Activated CD4-positive, alpha-beta memory T cell treated with anti-CD3 and anti-CD28 coated beads, Interleukin-2, amount 10 ng/mL, durations not matched to agents 7 days and 5 days (primary cell): ENCODE measurements at places on chromosomes 11 and 22. TPM values are rescaled to one million over a fixed set of nuclear protein-coding genes. Genes with fewer than 3 reads are reported as not detected.

Gene SCUBE1
- 0.20 TPM for total RNA-seq

Gene WNT7B
- not detected for total RNA-seq

Gene TBX1
- not detected for total RNA-seq

Gene TMEM45B
- total RNA-seq = 3.3 TPM

Gene OR2AG1
- total RNA-seq = not detected

Gene CUL5
- 27.1 TPM for total RNA-seq

Gene ADM
- 14.8 TPM for total RNA-seq

Gene TESMIN
- total RNA-seq = 13.8 TPM

Gene PANX3
- not detected for total RNA-seq

Gene KCTD14
- total RNA-seq = 0.15 TPM

DNA sequence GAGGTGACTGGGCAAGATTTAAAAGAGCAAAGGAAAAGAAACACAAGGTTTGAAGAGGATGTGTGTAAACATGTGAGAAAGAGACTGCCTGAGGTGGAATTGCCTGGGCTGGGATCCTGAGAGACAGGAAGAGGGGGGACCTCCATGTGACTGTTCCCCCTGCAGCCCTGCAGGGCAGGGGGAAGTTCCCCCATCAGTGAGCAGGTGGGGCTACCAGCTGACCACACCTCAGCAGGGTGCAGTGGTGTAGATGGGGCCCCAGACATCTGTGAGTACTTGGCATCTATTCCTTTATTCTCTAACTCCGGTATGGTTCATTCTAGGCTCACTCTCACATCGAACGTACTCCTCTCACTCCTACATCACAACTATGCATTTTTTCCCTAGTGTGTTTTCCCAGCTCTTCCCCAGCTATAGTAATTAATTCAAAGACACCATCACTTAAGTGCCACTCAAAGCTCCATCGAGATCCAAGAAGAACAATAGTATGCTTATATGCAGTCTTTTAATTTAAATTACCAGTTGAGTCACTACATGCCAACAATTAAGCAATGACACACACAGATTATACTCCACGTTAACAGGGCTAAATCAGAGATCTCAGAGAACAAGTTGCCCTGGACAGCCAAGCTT lies 42.7 kb downstream of the LGR4 start:
- DNase-seq = no peak

DNA sequence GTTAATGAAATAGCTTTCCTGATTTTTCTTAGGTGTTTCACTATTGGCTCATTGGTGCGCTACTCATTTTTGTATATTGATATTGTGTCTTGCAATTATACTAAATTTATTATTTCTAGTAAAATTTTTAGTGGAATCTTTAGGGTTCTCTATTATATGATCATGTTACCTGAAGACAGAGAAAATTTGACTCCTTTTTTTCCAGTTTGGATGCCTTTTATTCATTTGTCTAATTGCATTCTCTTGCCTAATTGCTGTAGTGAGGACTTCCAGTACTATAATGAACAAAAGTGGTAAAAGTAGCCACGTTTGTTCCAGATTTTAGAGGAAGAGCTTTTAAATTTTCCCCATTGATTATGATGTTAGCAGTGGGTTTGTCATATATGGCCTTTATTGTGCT lies 114.0 kb upstream of the SERPIND1 start:
- no peak for DNase-seq

GRCh38 chr11:122756417-122756816 lies 81.9 kb upstream of the CRTAM start:
- DNase-seq = peak; percentile 72

- no peak for DNase-seq
Measured at GRCh38 chr11:47918882-47919495, 61.4 kb upstream of the PTPRJ start.

GRCh38 chr11:1757861-1758610 lies 5.7 kb downstream of the CTSD start:
- DNase-seq = peak; percentile 79

DNA sequence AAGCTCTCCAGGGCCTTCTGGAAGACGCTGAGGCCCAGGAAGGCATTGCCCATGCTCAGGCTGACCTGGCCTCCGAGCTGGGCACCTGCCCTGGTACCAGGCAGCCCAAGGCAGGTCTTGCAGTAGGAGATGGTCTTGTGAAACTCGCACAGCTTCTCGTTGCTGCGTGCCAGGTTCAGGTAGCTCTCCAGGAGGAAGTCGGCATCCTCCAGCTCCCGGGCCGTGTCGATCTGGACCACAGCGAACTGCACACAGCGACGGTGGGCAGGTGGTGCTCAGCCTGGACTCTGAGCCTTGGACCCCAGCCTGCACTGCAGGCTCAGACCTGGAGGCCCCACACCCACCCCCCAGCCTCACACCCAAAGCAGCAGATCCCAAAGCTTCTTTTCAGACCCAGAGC lies 1.0 kb downstream of the RAPSN start:
- DNase-seq = no peak

DNA sequence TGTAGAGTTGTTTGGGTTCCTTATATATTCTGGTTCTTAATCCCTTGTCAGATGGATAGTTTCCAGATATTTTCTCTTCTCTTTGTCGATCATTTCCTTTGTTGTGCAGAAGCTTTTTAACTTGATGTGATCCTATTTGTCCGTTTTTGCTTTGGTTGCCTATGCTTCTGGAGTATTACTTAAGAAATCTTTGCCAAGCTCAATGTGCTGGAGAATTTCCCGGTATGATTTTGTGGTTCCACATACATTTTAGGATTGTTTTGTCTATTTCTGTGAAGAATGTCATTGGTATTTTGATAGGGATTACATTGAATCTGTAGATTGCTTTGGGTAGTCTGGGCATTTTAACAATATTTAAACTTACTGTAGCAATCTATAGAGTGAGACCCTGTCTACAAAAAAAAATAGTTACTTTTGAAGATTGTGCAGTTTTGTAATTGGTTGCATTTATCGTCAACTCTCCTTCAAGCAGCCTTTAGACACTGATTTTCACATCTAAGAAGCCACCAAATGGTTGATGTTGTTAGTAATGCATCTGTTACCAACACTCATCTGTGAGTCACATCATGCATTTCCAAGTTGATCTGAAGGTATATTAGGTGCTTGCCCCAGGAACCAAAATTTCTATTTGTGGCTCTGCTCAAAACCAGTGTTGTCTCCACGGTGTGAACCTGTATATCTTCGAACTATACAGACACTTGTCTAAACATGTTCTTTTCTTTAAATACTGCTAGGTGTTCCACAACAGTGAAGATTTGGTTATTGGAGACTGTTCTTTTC lies 21.4 kb downstream of the XRCC6 start:
- DNase-seq = no peak

GRCh38 chr22:25966448-25966913 lies 202.8 kb upstream of the SEZ6L start:
- no peak for DNase-seq

DNA sequence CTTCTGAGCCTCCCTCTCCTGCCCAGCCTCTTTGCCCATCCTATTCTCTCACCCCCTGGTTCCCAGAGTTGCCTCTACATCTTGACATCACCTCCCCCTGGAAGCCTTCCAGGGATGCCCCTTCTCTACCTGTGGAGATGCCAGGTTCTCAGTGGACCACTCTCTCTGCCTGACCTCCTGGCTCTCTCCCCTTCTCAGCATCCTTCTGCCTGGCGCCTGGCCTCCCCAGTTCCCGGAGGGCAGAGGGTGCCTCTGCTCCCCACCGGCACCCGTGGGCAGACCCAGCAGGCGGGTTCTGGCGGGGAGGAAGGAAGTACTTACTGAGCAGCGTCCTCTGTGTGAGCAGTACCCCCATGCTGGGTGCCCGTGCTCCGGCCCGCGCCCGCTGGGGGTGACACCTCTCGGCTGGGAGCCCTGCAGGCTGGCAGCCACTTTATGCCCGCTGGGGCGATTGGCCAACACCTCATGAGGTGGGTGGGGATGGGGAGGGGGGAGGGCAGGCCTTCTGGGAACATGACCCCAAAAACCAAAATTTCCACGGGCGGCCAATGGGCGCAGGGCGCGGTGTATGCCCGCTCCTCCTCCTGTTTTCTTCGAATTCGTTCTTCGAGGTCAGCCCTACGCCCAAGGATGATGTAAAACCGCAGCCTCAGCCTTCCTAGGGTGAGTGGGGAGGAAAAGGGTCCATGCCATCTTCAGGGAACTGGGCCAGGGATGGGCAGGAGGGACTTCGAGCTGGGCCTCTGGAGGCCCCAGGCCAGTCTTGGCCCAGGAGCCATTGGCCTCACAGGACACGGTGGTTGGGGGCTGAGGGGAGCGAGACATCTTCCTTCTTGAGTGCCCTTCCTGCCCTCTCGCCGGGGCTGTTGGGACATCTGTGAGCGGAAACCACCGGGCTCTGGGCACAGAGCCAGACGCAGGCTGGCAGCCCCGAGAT lies at the start of gene OSM:
OSM (minus strand) TSS at position 407 of the 937 bp plus-strand sequence; CDS start at position 355, 52 bp downstream.
- peak; percentile 92 for DNase-seq

DNA sequence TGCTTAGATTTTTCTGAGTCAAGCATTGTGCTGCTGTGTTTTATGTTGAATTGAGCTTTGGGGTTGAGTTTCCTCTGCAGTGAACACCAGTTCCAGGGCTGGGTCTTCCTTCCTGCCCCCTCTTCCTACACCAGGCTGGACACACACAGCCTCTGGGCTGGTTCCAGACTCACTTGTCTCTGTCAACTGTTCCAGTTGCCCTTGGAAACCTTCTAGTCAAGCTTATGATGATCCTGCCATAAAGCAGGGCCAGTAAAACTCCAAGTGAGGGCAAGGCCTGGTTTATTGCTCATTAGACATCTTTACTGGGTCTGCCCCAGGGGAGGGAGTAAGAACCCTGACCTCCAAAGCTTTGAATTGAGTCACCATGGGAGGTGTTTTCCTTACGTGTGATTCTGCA lies 61.1 kb downstream of the KIAA1671 start:
- no peak for DNase-seq

GRCh38 chr11:96964661-96965060 lies 574.8 kb downstream of the JRKL start:
- DNase-seq = no peak

- no peak for DNase-seq
Measured at GRCh38 chr11:1989953-1990352, 7.7 kb downstream of the H19 start.

- no peak for DNase-seq
Measured at GRCh38 chr11:96214777-96215109, 128.3 kb downstream of the MAML2 start.

GRCh38 chr11:44942029-44942955 lies 8.4 kb downstream of the TP53I11 start:
- no peak for DNase-seq

- no peak for DNase-seq
Measured at GRCh38 chr11:10758957-10759356, 7.9 kb downstream of the CTR9 start.

- DNase-seq = no peak
Measured at GRCh38 chr11:78020246-78020645, 2.8 kb downstream of the KCTD14 start.

DNA sequence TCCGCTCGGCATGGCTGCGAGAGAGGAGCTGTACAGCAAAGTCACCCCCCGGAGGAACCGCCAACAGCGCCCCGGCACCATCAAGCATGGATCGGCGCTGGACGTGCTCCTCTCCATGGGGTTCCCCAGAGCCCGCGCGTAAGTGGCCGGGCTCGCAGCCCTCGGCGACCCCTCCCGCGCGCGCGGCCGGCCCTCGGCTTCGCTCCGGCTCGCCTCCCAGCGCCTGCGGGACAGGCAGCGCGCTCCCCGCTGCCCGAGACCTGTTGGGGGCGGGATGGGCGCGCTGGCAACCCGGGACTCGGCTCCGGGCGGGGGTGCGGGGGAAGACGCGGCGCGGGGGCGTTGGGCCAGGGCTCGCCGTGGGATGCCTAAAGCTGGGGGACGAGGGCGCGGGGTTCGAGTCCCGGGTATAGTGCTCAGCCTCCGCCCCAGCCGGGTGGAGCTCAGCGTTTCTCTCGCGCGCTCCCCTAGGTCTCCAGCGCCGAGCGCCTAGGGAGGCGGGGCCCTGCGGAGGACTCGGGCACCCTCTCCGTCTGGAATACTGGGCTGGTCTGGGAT lies 630 bp downstream of the UBASH3B start:
- DNase-seq = peak; percentile 46

GRCh38 chr11:1776944-1777715 lies 13.4 kb upstream of the CTSD start:
- DNase-seq = no peak

GRCh38 chr11:74680035-74680671 lies 51.1 kb downstream of the CHRDL2 start:
- no peak for DNase-seq

GRCh38 chr11:45662665-45663485 lies 2.5 kb downstream of the CHST1 start:
- DNase-seq = no peak

GRCh38 chr11:86769219-86769618 lies 31.1 kb upstream of the PRSS23 start:
- no peak for DNase-seq

- no peak for DNase-seq
Measured at GRCh38 chr22:44102856-44103255, 77.9 kb upstream of the PARVG start.

GRCh38 chr11:113979431-113979830 lies 4.5 kb downstream of the HTR3A start:
- DNase-seq = no peak

- DNase-seq = no peak
Measured at GRCh38 chr11:85347291-85347690, 279.9 kb downstream of the DLG2 start.

DNA sequence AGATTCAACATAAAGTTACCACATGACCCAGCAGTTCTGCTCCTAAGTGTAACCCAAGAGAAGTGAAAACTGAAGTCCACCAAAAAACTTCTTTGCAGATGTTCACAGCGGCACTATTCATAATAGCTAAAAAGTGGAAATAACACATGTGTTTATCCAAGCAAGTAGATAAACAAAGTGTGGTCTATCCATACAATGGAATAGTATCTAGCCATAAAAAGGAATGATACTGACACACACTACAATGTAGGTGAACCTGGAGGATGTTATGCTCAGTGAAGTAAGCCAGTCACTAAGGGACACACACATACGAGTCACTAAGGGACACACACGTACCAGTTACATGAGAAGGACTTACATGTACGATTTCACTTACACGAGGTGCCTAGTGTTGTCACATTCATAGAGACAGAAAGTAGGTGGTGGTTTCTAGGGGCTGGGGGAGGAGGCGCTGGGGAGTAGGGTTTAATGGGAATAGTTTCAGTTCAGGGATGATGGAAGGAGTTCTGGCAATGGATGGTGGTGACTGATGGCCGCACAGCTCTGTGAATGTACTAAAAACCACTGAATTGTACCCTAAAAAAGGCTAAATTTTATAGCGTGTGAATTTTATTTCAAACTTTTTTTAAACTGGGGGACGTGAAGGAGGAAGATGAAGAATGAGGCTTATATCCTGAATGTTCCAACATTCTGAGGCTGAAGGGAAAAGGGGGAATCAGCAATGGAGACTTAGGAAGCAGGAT lies 27.2 kb upstream of the COMT start:
- no peak for DNase-seq

GRCh38 chr22:25025491-25026400 lies 73.2 kb downstream of the KIAA1671 start:
- peak; percentile 50 for DNase-seq

- no peak for DNase-seq
Measured at GRCh38 chr11:28628412-28628811, 520.2 kb downstream of the METTL15 start.
